Kidney glomerular epithelial cell (primary cell): ENCODE measurements at places on chromosomes 12 and 14.
A peak's percentile ranks its signal among the peaks of the same experiment; 100 is the strongest.

- peak; percentile 32 for DNase-seq
Observed at GRCh38 chr12:126784328-126784921, 1482.5 kb upstream of the TMEM132C start.

- DNase-seq: no peak
Observed at GRCh38 chr12:30969606-30970395, 43.3 kb downstream of the TSPAN11 start.

DNA sequence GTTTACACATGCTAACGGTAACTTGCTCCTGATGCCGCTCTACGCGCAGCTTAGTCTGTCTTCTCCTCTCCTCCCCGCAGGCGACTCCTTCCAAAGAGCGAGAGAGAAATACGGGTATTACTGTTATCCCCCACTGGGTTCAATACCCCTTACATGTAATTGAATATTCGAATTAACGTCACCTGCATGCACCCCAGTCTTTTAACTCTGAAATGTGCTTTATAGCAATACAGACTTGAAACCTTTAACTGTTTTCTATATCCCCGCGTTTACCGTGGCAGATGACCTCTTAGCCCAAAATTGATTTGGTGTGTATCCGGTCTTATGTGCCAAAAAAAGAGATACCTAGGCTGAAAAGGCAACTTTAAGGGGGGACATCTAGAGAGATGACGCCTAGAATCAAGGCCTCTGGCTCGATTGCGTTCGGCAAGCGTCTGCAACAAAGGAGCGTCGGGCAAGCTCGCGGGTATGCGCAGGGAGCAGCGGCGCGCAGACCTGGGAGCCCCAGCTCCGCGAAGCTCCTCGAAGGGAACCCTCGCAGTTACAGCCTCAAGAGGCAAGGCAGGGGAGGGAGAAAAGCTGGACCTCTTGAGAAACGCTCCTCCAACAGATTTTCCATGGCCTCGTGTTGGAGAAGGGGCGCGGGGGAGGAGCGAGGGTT lies 6.8 kb upstream of the FOXG1 start:
- no peak for DNase-seq

DNA sequence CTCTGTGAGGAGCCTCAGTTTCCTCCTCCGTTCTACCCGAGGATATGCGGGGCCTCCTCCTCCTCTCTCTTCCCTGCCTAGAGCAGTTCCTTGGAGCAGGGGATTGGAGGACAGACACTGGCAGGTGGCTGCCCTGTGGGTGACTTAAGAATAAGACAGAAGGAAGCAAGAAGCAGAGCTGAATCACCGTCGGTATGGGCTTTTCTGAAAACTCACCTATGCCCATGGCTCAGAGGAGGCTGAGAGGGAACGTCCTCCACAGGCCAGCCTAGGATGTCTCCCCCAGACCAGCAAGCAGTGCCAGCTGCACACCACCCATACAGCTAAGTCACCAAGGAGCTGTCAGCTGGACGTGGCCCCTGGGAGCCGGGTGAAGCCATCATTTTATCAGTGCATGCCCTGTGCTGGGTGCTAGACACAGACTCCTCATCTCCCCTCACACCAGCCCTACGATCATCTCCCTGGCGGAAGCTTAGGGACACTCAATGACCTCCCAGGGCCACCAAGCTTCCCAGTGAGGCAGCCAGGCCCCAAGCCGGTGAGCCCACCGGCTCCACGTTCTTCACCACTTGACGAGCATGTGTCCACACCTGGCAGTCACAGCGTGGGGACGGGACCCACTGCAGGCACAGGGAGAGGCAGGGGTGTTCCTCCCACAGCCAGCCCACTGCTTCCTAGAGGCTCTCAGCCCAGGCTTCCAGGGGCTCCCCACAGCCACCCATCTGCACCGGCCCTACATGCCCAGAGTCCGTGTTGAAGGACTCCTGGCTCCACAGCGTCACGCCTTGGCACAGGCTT lies 21.4 kb downstream of the ITPK1 start:
- DNase-seq: no peak

DNA sequence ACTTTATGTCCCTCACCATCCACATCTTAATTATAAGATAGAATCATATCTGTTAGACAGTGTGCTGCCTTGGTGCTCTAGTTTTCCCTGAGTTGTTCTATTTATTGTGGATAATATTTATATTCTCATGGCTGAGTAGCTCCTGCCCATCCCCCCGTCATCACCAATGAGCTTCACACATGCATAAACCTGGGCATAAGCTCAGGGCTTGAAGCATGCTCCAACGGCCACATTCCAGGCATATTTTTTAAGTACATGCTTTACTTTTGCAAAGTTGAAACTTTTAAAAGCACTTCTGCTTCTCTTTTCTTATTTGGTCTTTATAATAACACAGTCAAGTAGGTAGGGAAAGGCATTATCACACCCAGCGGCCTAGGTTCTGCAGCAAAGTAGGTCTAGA lies 3.4 kb upstream of the FBXO34 start:
- peak; percentile 23 for DNase-seq

DNA sequence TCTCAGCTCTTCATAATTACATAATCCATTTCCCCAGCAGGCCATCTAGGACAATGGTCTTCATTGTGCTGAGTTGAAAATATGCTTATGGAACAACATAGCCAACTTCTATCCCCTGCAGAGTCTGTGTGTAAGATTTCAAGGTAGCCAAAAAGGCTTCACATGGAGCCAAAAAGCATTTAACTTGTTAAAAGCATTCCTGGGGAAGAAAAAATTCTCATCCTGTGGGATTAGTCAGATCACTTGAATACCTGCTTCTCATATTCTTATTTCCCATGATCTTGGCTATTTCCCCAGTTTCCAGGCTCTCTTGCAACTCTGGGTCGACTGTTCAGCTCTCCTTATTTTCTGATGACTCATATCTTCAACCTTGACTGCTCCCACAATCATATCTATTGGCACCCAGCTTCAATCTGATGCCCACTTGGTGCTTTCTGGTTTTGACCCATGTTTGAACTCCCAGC lies 178.9 kb downstream of the KLHL28 start:
- DNase-seq: peak; percentile 57

DNA sequence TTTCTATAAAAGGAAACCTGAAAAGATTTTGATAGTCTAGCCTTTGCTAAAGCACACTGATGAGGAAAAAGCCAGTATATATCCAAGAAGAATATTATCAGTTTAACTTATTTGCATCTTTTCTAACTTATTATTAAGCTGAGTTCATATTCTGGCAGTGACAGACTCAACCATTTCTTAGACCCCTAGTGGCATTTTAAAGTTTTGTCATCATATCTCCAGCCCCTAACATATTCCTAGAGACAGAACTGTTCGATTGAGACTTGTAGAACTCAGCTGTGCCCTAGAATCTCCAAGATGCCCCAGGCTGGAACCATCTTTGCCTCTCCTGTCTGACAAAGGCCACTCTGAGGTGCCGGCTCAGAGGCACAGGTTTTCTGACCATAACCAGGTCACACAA lies 365.6 kb downstream of the NELL2 start:
- DNase-seq: no peak

DNA sequence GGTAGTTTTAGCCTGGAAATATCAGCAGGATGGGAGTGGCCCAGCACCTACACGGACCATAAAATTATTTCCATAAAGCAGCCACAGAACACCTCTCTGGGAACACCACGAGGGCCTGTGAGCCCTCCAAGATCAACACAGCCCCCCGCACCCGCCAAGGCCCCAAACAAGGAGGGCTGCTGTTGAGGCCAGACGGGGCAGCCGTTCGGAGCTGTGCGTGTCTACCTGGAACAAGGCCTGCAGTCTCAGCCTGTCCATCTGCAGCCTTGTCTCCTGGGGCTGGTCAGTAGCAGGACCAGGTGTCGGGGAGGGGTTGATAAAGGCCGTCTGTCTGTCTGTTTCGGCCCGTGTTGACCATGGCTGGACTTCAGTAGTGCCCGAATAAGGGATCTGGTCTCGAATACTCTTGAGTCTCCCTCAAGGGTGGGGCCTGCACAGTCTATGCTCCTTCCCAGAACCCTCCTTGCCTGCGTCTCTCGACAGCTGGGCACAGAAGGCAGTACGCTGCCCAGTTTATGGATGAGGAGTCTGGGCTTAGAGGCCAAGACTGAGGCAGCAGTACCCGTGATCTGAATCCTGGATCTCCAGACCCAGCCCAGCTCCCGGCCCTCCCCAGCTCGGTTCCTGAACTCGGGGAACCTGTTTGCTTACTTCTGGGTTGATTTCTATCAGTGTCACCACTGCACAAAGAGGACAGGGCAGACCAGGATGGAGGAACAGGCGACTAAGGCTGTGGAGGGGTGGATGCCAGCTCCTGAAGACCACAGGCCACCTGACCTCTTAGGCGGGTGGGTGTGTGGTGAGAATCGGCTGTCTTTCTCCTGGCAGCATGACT lies 23.1 kb upstream of the DLK1 start:
- no peak for DNase-seq

DNA sequence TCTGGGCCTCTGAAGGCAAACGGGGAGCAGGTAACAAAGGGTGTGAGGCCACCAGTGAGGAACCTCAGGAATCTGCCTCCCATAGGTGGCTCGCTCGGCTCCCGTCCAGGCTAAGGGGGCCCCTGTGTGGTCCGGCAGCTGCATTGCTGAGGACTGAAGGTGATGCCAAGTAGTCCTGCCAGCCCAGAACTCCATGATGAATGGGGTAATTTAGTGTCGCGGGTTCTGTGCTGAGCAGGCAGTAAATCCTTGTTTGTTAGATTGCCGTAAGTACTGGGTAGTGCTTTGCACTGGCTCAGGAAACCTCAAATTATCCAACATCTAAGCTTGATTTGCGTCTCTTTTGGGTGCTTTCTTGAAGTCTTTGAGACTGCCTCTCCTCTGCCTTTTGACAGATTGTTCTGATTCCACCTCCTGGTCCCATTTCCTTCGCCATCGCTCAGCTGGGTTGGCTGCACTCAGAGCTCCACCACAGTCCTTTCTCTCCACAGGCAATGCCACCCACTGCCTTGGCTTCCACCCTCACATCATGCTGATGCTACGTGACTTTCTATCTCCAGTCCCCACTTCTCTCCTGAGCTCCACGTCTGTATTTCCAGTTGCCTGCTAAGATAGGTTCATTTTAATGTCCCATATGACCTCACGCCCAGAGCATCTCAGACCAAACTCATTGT lies 392.0 kb downstream of the FUT8 start:
- no peak for DNase-seq
